HCEC 1CT (cell line): ENCODE measurements at places on chromosomes 16 and 17.

DNA sequence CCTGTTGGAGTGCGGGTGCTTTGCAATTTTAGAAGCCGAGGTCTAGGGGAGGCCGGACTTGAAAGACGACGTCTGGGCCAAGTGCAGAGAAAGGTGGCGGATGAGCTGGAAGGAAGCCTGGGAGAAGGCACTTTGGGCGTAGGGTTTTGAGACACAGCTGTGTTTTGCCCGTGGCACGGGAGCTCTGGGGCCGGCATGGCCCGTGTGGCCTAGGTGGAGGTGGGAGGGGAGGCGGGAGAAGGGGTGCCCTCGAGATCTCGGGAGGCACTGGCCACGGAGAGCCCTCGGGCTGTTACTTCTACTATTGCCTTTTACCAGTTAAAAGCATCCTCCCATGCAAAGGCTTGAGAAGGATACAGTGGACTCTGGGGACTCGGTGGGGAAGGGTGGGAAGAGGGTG lies 161.9 kb downstream of the FOXL1 start:
- no peak for DNase-seq

- peak; percentile 66 for DNase-seq
Observed at GRCh38 chr16:711548-712320, 3.2 kb upstream of the METRN start.

DNA sequence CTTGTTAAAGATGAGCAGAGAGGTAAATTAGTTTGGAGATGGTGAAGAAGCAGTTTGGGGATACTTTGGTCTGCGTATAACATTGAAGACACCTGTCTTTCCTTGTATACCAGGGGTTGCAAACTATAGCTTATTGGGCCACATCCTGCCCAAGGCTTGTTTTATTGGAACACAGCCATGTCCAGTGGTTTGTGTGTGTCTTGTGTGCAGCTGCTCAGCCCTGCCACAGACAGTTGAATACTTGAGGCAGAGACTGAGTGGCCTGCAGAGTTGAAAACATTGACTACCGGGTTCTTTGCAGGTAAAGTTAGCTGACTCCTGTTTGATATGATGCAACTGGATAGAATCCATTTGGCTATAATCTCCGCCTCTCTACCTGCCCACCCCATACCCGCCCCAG lies 224.4 kb downstream of the PRKCA start:
- peak; percentile 19 for DNase-seq

DNA sequence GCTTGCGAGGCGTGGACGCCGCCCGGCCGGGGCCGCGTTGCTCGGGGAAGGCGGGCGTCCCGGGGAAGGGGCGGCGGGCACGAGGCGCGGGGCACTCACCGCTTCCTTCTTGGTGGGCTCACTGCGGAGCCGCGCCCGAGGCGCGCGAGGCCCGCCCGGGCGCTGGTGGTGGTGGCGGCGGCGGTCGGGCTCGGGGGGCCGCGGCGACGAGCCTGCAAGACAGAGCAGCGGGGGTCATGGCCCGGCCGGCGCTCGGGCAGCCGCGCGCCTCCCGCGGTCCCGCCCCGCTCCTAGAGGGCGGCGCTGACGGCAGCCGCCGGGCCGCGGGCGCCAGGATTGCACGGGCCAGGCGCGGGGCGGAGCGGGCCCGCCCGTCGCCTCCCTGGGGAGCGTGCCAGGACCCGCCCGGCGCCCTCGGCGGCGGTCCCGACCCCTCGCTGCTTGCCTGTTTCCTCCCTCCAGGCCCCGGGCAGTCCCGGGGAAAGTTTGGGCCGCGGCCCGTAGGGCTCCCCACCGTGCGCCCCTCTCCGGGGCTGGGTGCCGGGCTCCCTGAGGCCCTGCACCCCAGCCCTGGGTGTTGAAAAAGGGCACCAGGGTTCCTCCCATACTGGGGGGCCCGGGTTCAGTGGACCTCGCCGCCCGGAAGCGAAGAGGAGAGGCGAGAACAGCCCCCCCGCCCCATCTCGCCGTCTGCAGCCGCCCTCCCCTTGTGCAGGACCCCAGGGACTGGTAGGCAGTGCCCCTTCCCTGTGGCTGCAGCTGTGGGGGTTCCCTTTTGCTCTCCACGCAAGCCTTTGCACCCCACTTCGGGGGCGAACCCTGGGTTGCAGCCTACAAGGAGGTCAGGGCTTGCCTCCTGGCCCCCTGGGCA lies at the start of gene C16orf74:
Gene C16orf74 (minus strand): TSS at position 270 of the 871 bp plus-strand sequence. CDS start 15,879 bp downstream, outside the sequence.
- peak; percentile 61 for DNase-seq

GRCh38 chr16:12214509-12214908 lies 238.0 kb downstream of the SNX29 start:
- DNase-seq, result no peak

GRCh38 chr17:74380086-74380958 lies 13.0 kb downstream of the GPR142 start:
- no peak for DNase-seq

DNA sequence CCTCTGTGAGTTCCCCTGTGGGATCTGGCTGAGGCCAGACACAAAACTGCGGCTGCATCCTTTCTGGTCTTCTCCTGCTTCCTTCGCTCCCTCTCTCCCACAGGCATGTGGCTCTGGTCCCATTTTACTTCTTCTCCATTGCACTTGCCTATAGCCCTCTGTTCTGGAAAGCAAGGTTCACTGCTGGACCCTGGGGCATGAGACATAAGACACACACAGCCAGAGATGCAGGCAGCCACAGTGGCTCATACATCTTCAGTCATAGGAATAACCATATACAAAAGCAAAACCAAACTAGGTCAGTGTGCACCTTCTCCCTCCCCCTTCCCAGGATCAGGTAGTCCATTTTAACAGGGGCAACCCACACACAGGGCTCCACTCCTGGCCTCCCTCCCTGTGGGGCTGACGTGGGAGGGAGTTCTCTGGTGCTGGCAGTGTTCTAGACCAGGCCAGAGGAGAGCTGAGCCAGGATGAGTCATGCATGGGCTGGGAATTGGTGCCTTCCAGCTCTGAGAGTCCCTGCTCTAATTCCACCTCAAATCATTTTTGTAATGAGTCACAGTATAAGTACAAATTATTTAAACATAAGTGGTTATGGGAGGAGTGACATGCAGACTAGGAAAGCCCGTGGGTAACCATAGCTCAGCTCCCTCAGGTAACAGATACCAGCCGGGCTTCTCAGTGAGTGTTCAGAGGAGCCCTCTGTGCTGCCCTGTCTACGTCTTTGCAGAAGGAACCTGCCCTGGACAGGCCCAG lies 58.0 kb downstream of the ASIC2 start:
- DNase-seq, result peak; percentile 82

DNA sequence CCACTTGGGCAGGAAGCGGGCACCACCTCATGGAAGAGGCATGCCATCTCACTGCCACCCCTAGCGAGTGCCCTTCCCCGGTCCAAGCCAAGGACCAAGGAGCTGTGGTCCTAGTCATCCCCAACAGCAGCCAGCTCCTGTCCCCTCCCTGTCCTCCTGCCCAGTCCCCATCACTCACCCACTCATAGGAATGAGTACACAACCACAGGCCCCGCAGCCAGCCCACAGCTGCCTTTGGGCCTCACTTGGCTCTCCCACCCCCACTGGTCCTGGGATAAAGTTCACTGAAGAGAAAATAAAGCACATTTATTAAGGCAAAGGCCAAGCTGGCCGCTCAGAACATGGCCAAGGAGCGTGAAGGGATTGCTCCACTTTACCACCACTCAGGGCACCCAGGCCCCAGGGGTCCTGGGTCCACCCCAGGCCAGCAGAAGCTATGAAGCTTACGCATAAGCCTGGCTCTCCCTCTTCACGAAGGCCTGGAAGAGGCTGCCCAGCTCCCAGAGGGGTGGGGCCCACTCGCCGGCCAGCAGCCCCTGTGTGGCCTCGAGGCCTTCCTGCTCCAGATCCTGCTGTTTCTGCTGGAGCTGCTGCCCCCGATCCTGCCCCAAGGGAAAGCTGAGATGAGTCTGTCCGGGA lies 3.6 kb downstream of the SCRN2 start:
- no peak for DNase-seq
